ENCODE measurements at places on chromosomes 11 and 22. TPM values are rescaled to one million over a fixed set of nuclear protein-coding genes. Genes with fewer than 3 reads are reported as not detected.

- H3K4me3 ChIP-seq: peak overlapping the region; percentile 87
- H3K36me3 ChIP-seq: no peaks in the 10 kb centered on the region
- H3K27ac ChIP-seq: peak overlapping the region; percentile 60
- no peak for DNase-seq
- peaks cover 16% of the 10 kb centered on the region for H3K27me3 ChIP-seq
- H3K4me1 ChIP-seq: peaks cover 22% of the 10 kb centered on the region
Observed at GRCh38 chr11:67374571-67375281, 1.3 kb upstream of the CLCF1 start.

- no peak for DNase-seq
- no peak overlapping the region for H3K4me3 ChIP-seq
- no peak overlapping the region for H3K27ac ChIP-seq
Observed at GRCh38 chr11:93921695-93922468, 71.5 kb upstream of the VSTM5 start.

DNA sequence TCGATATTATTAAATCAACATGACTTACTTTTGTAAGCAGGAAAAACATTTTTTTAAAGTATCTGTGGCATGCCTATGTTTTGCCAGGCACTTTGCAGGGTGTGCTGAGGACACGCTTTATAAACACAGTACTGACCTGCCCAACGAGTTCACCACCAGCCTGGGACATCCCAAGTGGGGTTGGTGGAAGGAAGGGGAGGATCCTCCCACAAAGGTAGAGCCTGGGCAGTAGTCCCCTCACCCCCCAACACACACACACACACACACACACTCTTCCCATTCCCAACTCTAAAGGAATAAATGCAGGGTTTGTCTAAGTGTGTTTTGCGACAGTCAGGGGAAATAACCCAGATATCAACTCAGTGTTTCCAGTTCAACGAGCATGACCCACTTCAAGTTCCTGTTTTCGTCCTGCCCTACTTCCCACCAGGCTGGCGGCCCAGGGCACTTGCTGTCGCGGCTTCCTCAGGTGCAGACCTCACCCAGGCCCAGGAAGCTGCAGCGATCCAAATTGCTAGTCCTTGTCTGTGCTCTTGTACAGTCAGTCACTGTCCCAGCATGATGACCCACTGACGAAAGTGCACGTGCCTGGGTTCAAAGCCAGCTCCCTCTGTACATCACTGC, 3.1 kb downstream of the CERK start:
- peak overlapping the region; percentile 80 for H3K27ac ChIP-seq
- peaks cover 47% of the 10 kb centered on the region for H3K4me1 ChIP-seq
- H3K36me3 ChIP-seq: no peaks in the 10 kb centered on the region
- no peaks in the 10 kb centered on the region for H3K27me3 ChIP-seq
- H3K4me3 ChIP-seq: peak overlapping the region; percentile 98
- peak; percentile 38 for DNase-seq

DNA sequence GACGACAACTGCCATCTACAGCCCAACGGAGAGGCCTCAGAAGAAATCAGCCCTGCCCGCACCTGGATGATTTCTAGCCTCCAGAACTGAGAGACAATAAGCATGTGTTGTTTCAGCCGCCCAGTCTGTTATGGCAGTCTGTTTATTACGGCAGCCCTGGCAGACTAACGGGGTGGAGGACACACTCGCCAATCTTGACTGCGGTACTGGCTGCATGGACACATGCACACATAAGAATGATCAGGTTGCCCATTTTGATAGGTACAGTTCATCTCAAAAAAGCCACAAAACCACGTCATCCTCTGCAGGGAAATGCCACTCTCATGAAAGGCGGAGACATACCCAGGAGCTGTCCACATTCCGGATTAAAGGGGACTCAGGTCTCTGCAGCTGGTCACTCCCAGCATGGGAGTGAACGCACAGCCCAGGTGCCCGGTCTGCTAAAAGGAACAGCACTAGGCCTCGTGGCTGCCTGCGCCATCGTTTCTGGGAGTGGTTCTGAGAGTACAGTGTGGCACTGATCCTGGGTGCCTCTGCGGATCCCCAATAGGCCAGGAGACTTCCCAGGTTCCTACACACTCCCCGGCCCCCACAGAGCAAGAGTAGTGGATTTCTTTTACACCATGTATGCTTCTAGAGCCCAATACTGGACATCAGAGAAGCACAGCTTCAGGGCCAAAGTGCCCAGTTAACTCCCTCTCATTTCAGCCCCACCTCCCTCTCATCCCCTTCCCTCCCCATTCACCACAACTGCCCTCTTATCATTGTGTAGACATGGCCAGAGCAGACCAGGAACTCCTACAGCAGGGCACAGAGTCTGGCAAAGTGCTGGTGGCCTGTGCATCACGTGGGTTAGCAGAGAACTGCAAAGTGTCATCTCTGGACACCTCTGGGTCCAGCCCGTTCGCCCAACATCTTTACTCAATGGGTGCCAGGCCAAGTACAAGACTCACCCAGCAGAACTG, 11.7 kb upstream of the COMT start:
- no peak for DNase-seq
- peak overlapping the region; percentile 52 for H3K27ac ChIP-seq
- peaks cover 5% of the 10 kb centered on the region for H3K4me1 ChIP-seq
- no peak overlapping the region for H3K4me3 ChIP-seq
- peaks cover 4% of the 10 kb centered on the region for H3K36me3 ChIP-seq
- no peaks in the 10 kb centered on the region for H3K27me3 ChIP-seq

Gene ZP1
- not detected for total RNA-seq

Gene GDPD4
- total RNA-seq: not detected

Gene MIAT
- 6.0 TPM for total RNA-seq

Gene C11orf16
- not detected for total RNA-seq

Gene RBMXL2
- not detected for total RNA-seq

Data from natural killer cell treated with Interleukin-12 subunit alpha and Interleukin-12 subunit beta and Interleukin-15 and Interleukin-18, amount 100 ng/mL, for 72 hours (primary cell).